ENCODE measurements at places on chromosomes 6 and 20.

DNA sequence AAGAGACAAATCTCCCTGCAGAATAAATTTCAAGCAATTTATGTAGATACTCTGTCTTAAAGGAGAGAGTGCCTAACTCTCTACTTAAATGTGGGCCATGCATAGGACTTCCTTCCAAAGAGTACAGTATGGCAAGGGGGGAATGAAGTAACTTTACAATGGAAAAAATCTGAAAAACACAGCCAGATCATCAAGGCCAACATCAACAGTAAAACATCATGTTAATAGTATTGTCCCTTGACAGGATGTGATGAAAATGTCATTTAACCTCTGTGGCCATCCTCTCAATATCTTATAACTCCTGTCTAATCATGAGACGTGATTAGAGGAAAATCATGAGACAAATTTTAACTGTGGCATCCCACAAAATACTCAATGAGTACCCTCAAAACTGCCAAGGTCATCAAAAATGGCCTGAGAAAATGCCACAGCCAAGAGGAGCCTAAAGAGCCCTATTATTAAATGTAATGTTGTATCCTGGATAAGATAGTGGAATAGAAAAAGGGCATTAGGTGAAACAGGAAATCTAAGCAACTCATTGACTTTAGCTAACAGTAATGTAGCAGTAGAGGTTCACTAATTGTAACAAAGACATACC lies 47.5 kb downstream of the CNBD2 start:
- DNase-seq = no peak

GRCh38 chr6:37922563-37922962 lies 103.0 kb downstream of the ZFAND3 start:
- no peak for DNase-seq

DNA sequence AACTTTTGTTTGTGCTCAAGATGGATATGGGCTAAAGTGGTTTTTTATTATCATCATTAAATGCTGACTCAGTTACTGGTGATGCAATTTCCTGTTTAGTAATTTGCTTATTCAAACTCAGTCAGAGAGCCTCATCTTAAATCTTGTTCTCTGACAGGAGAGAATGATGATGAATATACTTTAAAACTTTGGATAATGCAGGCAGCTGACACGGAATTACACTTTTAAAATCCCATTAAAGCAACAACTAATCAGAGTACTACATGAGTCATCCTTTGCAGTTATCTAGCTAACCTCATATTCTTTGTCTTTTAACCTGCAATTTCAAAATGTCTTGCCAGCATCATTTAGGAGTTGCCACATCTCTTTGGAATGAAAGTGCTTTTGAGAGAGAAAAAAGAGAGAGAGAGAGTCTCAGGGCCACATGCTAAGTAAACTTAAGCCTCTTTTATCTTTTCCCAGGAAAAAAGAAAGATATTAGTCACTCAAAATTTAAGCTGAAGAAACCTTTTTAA lies 9.2 kb upstream of the C6orf141 start:
- no peak for DNase-seq

- no peak for DNase-seq
Observed at GRCh38 chr20:63736893-63737694, 630 bp downstream of the LIME1 start.

DNA sequence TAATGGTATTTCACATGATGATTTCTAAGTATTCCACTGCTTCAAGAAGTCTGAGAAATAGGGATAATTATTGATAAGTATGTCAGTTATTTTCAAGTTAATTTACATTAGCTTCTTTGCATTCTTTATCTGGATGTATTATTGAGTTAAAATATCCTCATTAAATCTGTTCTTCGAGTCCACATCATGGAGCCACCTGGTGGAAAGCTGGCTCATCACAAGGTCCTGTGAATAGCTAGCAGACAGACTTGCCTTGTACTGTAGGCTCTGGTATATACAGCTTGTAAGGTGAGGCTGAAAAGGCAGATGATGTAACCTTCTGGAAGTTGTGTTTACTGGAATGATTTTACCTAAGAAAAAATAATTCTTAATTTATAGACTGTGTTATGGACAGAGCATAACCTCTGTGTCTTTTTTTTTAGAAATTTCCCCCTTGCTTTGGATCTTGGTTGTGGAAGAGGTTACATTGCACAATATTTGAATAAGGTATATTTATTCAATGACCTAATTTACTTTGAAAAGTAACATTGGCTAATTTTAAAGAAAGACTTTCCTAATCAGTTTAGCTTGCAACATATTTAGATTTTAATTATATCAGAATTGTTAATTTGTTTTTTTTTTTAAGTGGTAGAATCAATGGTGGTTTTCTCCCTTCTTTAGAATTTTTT lies 3.5 kb downstream of the NDUFAF5 start:
- peak; percentile 64 for DNase-seq

DNA sequence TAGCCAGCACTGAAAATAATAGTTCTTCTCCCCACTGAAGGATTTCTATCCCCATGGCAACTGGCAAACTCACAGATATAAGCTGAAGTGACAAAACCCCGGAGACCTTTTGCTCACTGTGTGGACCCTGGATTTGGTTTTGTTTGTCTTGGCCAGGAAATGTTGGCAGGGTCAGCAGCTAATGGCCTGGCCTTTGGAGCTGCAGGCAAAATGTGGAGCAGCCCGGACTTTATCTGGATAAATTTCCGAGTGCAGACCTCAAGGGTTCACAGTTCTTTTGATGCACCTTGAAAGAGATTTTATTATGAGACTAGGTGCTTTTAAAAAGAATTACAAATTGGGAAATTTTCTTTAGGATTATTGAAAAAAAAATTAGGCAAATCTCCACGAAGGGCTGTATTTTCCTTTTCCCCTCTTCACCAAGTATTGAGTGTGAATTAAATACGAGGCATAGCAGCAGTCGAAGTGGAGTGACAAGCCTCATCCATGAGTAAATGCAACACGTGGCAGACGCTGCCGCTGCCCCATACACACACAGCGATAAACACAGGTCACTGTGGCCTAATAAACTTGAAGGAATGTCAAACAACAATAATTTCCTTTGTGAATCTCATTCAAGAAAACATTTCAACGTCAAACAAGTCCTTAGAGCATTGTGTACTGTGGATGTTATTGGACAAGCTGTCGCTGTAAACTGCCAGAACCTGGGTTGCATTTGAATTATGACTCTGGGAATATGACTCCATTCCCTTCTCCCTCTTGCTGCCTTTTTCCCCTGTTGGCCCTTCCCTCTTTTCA lies 35.1 kb upstream of the CCN6 start:
- no peak for DNase-seq

DNA sequence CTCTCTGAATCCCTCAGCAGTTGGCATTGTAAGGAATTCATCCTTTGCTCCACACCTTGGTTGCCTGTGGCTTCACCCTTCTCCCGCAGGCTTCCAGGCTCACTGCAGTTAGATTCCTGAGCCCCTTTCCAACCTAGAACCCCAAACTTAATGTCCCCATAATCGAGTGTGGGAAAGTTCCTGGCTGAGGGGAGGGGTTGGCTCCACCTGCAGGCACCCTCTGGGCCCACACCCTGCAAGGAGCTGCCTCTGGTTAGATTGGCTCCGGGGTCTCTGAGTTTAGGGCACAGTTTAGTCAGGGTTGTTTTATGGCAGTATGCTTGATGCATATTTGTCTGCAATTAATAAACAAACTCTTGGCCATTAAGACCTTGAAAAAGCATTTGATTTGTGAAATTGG lies 63.4 kb downstream of the MTHFD1L start:
- peak; percentile 27 for DNase-seq

Measured in neural progenitor cell (in vitro differentiated cells).